ENCODE measurements at places on chromosomes 16 and 17.
A peak's percentile ranks its signal among the peaks of the same experiment; 100 is the strongest.

GRCh38 chr17:31695456-31696090, 163.5 kb downstream of the COPRS start:
- no peak for DNase-seq
- H3K4me1 ChIP-seq = no peaks in the 10 kb centered on the region

DNA sequence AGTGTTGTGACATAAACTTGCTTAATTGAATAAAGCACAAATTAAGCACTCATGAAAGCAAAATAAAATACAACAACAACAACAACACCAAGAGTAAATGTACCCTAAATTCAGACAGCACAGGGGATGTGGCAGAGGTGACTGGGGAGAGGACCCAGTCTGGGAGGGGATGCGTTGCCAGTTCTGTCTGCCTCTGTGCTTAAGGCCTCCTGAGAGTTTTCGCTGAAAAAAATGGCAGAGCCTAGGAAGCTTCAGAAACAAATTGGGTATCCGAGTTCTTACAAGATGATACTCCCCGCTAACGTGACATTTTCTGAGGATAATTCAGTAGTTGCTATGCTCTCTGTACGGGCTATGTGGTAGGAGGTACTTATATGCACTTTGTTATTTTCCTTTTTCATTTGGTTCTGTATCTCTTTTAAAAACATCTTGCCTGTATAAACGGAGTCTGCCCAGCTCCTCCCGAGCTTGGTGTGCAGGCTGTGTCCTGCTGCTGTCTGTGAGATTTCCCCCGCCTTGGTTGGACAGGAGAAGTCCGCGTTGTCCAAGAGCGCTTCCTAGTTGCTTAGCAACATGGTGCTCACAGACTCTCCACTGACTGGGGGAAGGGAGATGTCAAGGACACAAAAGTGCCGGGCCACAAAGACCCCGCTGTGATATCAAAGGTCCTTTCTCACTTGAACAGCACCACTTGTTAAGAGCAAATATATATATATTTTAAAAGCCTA, 134.2 kb upstream of the CPHXL start:
- no peaks in the 10 kb centered on the region for H3K4me1 ChIP-seq
- no peaks in the 10 kb centered on the region for H3K36me3 ChIP-seq
- H3K4me3 ChIP-seq = no peak overlapping the region
- no peaks in the 10 kb centered on the region for H3K27me3 ChIP-seq

DNA sequence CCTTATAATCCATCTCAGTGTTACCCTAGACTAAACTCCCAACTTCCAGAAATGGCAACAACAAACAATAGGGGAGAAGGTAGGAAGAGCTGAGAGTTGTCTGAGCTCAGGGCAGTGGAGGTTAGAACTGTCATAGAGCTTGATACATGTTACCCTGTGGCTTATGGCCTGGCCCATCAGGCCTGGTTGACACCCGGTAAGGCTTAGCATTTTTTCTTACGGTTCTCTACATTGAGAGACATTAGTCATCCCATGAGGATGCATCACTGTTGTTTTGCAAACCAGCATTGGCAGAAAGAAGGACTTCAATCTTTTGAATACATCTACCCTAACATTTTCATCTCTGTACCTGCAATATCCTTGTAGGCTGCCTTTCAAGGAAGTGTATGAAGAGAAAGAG, 226.6 kb downstream of the PHKB start:
- H3K27me3 ChIP-seq = no peaks in the 10 kb centered on the region
- peaks cover 27% of the 10 kb centered on the region for H3K36me3 ChIP-seq
- H3K27ac ChIP-seq = no peak overlapping the region
- no peak overlapping the region for H3K4me3 ChIP-seq

DNA sequence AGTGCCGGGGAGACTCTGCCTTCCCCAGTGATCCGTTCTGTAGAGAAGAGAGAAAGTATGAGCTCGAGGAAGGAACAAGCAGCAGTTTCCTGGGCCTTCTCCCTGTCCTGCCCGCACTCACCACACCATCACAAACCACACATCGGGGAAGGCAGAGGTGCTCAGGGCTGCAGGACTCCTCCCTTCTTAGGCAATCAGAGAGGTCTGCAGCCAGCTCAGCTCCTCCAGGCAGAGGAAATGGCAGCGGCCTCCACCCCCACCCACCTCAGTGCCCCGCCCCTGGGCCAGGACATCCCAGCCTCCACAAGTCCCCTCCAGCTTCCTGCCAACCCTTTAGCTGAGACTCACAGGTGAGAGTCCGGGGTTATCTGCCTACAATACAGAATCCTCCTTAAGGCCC, 2.0 kb downstream of the ZNF319 start:
- peak overlapping the region; percentile 94 for H3K27ac ChIP-seq
- peak; percentile 86 for DNase-seq
- H3K36me3 ChIP-seq = peaks cover 34% of the 10 kb centered on the region
- peak overlapping the region; percentile 80 for H3K4me3 ChIP-seq
- peaks cover 69% of the 10 kb centered on the region for H3K4me1 ChIP-seq

DNA sequence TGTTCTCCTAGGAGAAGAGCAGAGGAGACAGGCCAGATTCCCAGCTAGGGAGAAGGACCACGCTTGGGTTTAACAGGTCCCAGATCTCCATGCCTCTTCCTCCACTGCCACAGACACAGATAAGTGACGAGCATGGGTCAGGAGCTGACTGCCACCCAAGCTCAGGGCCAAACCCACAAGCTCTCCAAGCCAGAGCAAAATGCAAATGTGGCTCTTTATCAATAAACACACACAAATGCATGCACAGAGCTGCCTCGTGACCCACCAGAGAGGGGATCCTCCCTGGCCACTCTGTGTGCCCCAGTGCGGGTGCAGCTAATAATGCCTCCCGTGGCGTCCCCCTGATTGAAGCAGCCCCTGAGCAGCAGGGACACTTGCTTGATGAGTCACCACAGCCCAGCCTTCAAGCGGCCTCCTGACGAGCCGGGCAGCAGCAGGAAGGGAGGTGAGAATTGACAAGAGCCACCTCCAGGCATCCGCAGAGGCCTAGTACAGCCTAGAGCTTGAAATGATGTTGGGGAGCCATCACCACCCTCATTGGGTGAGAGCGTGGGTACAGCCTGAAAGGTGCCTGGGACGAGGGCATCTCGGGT, 143.9 kb downstream of the CCDC182 start:
- H3K4me3 ChIP-seq = no peak overlapping the region
- H3K27ac ChIP-seq = peak overlapping the region; percentile 96
- H3K4me1 ChIP-seq = peaks cover 87% of the 10 kb centered on the region
- DNase-seq = no peak
- peaks cover 33% of the 10 kb centered on the region for H3K36me3 ChIP-seq

DNA sequence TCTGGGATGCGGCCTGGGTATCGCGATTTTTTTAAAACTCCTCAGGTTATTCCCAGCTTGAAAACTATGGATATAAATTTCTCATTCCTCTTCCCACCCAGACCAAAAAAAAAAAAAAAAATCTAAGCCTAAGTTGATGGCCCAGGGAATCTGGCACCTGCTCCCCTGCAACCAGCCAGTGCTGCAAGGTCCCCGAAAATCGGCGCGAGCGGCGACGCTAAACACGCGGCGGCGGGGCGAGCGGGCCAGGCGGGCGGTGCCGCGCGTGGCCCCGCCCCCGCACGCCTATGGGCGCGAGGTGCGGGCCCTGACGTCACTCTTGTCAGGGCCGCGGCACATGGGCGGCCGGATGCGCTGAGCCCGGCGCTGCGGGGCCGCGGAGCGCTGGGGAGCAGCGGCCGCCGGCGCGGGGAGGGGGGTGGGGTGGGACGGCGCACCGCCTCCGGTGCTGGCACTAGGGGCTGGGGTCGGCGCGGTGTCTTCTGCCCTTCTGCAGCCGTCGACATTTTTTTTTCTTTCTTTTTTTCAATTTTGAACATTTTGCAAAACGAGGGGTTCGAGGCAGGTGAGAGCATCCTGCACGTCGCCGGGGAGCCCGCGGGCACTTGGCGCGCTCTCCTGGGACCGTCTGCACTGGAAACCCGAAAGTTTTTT, at the start of gene HLF:
HLF (plus strand) TSS at position 316 of the 654 bp plus-strand sequence. CDS start 525 bp downstream, outside the sequence.
- no peaks in the 10 kb centered on the region for H3K36me3 ChIP-seq
- no peak within 1 kb of the TSS for H3K27ac ChIP-seq
- H3K4me1 ChIP-seq = peaks cover 20% of the 10 kb centered on the region
- peak; percentile 76 for DNase-seq
- H3K27me3 ChIP-seq = peaks cover 89% of the 10 kb centered on the region
